Ecto neural progenitor cell (in vitro differentiated cells): ENCODE measurements at places on chromosomes 5 and 9.

- DNase-seq: no peak
Measured at GRCh38 chr9:93365427-93366118, 85.9 kb upstream of the FAM120A start.

GRCh38 chr5:14662721-14663260, 1.7 kb upstream of the OTULIN start:
- no peak for DNase-seq

DNA sequence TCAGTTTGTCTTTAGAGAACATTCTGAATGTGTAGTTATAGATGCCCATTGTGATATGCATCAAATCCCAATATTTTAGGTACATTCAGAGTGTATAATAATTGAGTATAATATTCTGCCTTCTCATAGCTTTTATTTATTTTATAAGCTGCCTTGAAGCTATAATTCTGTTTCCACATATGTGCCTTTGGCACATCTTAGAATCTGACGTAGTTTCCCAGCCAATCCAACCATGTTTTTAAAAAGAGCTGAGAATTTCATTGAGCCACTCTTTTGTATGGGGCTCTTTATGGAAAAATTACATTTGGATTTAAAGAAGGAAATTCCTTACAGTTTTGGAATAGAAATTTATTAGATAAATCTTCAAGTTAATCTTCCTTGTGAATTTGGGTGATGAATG, 65.4 kb downstream of the ADCY2 start:
- DNase-seq: no peak

GRCh38 chr9:32705059-32705458, 69.6 kb upstream of the TAF1L start:
- no peak for DNase-seq

GRCh38 chr5:74375271-74375670, 265.3 kb downstream of the ENC1 start:
- DNase-seq: no peak

- no peak for DNase-seq
Measured at GRCh38 chr5:162189719-162190118, 122.1 kb downstream of the GABRG2 start.

DNA sequence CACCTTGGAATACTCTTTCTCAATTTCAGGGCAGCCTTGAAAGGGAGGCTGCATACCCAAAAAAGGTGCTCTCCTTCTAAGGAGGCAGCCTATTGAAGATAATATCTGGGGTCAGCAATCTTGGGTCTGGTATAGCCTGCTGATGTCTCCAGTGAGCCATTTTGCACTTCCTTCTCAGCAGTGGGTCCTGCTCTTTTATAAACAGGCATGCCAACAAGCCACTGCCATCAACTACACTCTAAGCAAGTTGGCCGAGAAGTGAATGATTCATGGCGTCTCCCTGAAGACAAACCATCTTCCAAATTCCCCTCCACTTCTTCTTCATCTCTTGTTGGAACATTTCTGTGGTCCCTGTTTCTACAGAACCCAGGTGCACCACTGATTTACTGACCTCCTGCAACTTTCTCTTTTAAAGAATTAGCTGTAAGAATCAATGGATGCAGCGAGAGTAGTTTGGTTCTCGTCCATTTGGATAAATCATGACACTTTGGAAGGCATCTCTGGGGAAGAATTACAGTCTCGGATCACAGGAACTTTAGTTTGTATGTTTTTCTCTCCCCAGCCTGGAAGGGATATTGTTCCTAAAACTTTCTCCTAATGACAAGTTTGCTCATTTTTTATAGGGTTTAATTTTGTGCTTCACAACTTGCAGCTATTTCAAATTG, 108.3 kb downstream of the INSYN2B start:
- DNase-seq: no peak
